ENCODE measurements at places on chromosomes 6 and 20.

GRCh38 chr6:75882734-75883133, 133.7 kb downstream of the MYO6 start:
- no peak for DNase-seq

DNA sequence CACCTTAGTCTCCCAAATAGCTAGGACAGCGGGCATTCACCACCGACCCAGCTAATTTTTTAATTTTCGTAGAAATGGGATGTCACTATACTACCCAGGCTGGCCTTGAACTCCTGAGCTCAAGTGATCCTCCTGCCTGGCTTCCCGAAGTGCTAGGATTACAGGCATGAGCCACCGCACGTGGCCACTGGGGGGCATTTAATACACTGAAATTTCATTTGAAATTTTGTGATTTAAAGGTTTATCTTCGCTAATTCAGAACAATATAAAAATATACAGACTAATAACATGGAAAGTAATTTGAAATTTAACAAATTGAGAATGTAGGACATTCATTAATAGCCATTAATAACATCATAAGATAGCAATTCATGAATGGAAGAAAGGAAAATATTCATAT, 20.5 kb upstream of the TBC1D32 start:
- DNase-seq, result no peak

GRCh38 chr6:56102216-56102615, 145.2 kb downstream of the COL21A1 start:
- no peak for DNase-seq

DNA sequence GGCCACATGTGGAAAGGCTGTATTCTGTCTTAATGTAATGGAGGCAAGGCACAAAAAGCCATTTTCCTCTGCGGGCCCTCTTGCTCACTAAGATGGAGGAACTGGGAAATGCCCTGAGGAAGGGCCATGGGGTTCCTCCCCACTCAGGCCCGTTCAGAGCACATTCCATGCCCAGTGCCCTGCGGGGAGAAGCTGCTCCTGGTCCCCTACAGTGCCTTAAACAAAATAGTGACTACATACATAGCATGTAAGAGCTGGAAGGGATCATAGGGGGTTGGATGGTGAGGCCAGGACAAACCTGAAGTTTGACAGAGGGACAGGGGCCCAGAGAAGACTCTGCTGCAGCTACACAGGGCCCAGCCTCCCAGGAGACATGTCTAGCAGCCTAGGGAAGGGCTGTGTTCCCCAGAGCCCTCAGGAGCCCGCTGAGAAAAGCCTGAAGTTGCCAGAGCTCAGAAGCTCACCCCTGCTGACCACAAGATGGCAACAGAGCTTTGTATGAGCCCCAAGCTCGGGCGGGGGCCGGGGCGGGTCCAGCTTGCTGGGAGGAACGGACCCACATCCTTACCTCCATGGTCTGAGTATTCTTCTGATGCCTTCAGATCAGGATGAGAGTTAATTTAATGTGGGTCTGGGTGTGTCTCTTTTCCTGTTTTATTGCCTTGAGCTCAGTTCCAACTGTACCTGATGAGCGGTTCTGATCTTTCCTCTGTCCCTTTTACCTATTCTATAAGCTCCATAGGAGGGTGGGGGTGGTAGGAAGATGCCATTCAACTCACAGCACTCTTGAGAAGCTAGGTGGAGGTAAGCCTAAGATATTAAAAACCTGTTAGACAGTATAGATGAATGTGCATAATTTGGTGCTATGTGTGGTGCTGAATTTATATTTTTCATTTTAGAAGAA, 242.9 kb downstream of the CDC5L start:
- DNase-seq, result no peak

DNA sequence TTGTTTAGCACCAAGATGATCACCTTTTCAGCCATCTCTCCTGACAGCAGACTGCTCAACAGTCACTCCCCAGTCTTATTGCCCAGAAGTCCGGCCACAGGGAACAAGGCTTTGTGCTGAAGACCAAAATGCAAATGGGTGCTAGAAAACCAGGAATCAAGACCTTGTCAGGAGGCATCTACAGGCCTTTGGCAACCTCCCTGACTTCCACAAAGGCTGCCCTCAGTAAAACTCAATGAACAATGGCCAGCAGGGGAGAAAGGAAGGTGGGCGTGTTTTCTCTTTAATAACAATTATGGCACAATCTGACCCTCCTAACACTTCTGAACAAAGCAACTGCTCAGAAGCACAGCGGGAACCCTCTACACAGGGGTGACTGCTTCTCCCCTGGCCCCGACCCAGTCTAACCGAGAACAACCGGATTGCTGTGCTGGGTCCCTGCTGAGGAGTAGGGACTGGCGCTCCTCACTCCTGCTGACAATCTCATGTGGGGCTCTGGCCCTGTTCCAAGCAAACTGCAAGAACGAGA, 41.6 kb downstream of the PLCG1 start:
- DNase-seq, result no peak

DNA sequence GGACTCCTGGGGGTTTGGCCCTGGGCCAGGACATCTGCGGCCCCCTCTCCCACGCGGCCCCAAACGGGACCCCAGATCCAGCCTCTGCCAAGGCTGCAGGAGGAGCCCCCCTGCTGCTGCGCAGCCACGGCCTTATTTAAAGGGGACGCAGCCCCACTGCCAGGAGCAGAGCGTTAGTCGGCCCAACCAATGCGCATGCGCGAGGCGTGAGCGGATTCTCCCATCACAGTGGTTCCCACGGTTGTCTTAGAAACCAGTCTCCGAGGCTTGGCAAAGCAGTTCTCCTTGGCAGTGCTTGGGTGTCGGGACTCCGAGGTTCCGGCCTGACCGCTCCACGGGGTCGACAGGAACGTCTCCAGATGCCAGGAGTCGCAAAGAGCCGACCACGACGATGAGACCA, 288.3 kb upstream of the ZNF337 start:
- peak; percentile 20 for DNase-seq

GRCh38 chr6:160883999-160884398, 107.6 kb upstream of the MAP3K4 start:
- no peak for DNase-seq

DNA sequence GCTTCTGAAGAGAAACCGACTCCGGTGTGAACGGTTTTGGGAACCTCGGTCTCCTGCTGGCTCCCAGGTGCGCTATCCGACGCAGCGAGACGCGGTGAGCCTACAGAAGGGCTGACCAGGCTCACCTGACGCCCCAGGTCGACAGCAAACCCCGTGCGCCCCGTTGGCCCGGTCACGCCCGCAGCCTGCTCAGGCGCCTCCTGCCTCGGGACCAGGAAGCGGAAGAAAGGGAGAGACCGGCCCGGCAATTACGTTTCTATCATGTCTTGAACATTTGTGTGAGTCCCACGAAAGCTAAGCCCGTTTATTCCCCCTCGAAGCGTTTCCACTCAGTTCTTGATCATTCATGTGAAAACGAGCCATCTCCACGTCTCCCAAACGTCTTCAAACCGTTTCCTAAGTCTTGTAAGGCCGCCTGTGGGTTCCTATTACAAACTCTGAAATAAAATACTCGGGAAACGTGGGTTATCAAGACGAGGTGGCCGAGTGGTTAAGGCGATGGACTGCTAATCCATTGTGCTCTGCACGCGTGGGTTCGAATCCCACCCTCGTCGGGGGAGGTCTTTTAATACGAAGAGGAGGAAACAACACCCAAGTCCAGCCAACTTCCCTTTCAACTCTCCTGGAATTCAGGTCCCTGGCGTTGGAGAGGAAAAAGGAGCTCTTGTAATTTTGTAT, 150.5 kb upstream of the PRSS16 start:
- DNase-seq, result no peak

Data from memory B cell (primary cell).